ENCODE measurements at places on chromosomes 12 and 14.

DNA sequence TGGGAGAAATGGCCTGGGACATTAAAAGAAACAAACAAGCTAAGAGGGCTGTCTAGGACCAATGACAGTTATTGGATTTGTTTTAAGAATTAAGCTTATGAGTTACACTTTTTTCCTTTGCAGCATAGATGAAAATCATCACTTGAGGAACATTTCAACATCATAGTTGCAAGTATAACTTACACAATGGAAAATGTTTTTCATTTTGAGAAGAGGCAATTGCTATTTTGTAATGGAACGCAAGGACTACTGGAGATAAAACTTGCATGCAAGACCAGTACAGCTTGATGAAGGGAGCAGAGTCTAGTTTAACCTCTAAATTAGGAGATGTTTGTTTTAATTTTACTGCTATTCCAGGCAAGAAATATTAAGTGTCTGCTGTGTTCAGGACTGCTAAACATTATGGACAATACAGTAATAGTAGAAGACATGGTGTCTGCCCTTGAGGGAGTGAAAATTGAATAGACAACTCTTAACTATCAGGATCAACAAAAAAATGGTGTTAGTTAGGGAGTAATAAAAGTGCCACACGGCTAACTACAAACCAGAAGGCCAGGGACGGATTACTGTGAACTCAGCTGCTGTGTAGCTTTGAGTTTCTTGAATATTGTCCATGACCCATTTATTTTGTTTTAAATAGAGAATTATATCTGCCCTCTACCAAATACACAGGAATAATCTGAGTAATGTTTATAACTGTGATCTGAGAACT, 374.5 kb downstream of the RAD51B start:
- no peak for DNase-seq

DNA sequence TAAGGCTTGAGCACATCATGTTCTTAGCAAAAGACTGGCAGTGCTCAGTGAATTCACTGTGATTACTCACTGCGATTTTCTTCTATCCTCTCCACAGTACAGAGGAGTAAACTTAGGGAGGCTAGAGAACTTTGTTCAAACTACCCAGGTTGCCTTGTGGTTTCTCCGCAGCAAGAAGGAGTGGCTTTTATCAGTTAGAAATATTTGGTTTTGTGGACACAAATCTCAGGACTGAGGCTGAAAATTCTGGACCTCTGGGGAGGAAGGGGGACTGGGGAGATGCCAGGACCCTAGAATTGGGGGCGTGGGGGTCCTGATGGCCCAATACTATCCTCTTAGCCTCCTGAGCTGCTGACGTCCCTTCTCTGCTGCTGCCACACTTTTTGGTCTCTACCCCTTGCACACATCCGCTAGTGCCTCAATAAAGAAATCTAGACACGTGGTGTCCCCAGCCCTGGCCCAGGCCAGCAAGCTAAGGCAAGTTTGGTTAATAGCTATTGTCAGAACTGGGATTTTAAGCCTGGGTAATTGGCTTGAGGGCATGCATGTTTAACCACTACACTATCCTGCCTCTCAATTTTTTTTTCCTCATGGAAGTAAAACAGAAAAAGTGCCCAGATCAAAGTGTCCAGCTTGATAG, 842 bp downstream of the OAS2 start:
- DNase-seq: no peak

DNA sequence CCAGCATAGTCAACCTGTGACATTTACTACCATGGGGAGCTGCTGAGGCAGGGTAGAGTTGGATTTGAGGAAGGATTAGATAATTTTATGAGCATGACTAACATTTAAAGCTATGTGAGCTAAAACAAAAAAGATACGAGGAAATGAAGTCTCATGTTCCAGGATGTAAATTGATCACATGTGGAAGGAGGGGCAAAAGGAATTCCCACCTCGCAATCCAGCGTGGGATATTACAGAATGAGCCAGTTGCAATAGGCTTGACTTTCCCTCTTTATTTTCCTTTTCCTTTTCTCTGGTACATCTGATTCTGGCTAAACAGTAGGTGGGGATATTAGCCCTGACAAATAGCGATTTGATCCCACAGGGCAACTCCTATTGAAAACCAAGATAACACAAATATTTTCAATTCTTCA, 214.9 kb upstream of the HMGA2 start:
- DNase-seq: no peak

- DNase-seq: no peak
Observed at GRCh38 chr12:49160399-49160798, 28.5 kb downstream of the TUBA1A start.

- no peak for DNase-seq
Observed at GRCh38 chr12:3545121-3545796, 54.3 kb downstream of the PRMT8 start.

GRCh38 chr12:22410486-22410885, 76.0 kb upstream of the ST8SIA1 start:
- DNase-seq: no peak

GRCh38 chr12:109163167-109163566, 46.8 kb downstream of the ACACB start:
- DNase-seq: no peak

DNA sequence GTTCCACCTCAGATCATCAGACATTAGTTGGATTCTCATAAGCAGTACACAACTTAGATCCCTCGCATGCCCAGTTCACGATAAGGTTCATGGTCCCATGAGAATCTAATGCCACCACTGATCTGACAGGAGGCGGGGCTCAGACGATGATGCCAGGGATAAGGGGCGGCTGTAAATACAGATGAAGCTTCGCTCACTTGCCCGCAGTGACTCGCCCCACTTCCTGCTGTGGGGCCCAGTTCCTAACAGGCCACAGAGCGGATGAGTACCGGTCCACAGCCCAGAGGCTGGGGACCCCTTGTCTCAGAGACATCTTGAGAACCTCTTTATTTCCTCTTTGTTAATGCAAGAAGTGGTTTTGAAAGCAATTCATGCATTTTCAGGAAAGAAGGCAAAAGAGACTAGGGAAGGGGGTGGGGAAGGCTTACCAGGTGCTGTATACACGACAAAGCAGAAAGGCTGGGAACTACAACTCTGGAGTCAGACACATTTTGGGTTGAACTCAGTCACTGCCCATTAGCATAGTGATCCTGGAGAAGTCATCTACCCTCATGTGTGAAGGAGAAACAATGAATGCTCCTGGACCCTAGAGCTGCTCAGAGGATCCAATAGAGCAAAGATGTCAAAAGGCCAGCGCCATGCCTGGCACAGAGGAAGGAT, 68.7 kb downstream of the EID3 start:
- DNase-seq: no peak

DNA sequence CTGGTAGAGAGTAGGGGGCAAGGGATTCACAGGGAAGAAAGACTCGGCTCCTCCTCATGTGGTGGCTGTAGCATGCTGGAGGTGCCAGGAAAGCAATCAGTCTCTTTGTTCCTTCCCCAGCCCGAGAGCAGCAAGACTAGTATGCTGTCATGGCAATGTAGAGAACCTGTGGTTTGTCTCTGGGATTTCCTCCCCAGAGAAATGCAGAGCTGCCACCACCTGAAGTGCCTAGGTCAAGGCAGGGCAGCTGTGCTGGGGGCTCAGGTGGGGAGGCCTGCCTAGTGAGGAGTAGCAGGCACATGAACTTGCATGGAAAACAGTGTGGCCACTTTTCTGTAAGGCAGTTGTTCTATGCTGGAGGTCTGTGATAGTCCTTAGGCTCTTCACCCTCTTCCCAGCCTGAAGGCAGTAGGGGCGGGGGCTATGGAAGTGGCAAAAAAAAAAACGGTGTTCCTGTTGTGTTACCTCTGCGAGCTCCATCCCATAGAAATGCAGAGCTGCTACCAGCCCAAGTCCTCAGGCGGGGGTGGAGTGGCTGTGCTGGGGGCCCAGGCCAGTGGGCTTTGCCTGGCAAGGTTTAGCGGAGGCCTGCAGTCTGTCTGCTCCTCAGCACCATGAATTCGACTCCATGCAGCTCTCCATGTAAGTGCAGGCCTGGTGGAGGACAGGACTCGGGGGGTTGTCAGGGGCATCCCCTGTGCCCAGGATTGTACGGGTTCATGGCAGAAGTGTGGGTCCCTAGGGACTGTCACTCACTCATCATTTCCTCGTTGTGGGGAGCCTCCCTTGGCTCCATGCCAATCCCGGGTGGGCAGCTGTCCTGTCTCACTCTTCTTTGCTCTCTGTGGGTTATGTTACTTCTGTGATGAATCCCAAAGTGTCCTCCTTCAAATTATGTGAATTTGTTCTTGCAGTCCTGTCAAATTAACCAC, 4.1 kb upstream of the CLEC4D start:
- DNase-seq: no peak

GRCh38 chr14:49954171-49954631, 61.3 kb downstream of the ARF6 start:
- DNase-seq: no peak

- no peak for DNase-seq
Observed at GRCh38 chr12:132178316-132178715, 34.1 kb downstream of the NOC4L start.

GRCh38 chr12:29762637-29763300, 21.0 kb downstream of the TMTC1 start:
- no peak for DNase-seq

DNA sequence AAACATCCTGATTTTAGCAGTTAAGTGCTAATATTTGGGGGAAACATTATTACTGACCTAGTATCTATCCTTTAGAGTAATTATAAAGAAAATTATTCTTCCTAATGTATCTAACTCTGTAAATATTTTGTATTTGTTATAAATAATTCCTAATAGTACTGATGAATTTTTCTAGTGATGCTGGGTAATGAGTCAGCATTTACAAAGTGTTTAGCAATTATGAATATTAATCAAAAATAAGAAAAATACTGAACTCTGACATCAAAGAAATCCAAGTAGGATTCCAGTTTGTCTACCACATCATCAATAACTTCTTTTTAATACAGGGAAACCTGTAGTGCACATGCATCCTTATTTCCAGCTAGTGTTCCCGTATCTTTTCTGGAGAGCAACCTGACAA, 9.0 kb downstream of the NAP1L1 start:
- no peak for DNase-seq

DNA sequence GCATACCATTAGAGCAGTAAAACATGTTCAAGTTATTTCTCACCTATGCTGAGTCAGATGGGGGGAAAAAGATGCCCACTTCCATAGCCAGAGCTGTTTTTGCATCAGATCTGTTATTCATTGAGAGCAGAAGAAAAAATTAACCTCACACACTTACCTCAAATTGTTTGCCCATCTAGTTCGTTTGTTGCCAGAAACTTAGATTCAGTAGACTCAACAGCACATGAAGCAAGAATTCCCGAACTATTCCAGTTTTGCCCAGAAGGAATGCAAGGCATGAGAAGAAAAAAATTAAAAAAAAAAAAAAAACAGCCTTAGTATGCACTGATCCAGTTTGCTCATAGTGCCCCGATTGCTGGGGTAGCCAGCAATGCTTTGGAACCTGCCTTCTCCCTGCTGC, 12.4 kb upstream of the DPF3 start:
- no peak for DNase-seq

- no peak for DNase-seq
Observed at GRCh38 chr12:95551305-95551704, at the start of gene USP44. USP44 (minus strand) TSS chr12:95551476; CDS start chr12:95534256, 17,220 bp downstream.

- DNase-seq: no peak
Observed at GRCh38 chr12:38689195-38689594, 216.2 kb downstream of the CPNE8 start.

DNA sequence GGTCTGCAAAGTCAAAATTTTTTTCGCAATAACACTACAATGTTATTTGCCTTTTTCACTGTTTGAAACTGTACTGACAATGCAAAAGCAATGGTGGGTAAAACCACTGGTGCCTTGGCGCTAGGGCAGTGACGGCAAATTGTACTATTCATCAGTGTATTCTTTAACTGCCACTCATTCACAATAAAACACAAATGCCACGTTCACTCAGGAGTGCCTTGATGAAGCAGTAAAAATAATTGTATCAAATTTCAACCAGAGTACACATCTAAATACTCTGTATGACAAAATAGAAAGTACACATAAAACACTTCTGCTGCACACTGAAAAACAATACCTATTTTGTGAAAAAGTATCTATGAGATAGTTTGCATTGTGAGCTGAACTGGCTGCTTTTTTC, 17.8 kb downstream of the DCAF5 start:
- no peak for DNase-seq

DNA sequence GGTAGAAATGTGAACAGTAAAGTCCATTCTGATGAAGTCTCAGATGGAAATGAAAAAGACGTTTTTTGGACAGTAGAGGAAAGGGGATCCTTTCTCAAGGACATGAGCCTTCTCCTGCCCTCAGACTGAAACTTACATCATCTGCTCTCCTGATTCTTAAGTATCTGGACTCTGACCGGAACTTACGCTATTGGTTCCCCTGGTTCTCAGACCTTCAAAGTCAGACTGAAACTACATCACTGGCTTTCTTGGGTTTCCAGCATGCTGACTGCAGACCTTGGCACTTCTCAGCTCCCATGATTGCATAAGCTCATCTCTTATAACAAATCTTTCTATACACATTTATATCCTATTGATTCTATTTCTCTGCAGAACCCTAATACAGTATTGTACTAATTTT, 291.0 kb downstream of the SNAPC1 start:
- DNase-seq: no peak

- no peak for DNase-seq
Observed at GRCh38 chr12:20443792-20444191, 75.5 kb downstream of the PDE3A start.

DNA sequence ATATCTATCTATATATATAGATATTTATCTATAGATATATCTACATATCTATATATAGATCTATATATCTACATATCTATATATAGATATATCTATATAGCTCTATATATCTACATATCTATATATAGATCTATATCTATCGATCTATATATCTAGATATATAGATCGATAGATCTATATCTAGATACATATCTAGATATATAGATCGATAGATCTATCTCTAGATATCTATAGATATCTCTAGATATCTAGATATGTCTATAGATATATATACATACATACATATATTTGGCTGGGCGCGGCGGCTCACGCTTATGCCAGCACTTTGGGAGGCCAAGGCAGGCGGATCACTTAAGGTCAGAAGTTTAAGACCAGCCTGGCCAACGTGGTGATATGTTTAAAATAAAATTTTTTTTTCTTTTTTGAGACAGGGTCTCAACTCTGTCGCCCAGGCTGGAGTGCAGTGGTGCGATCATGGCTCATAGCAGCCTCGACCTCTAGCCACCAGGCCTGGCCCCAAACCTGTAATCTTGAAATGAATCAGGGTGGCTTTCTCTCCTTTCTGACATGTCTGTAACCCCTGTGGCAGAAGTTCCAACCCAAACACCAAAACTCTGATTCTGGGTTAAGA, 18.1 kb downstream of the ARPC3 start:
- no peak for DNase-seq

- DNase-seq: no peak
Observed at GRCh38 chr12:67578976-67579661, 69.4 kb upstream of the DYRK2 start.

DNA sequence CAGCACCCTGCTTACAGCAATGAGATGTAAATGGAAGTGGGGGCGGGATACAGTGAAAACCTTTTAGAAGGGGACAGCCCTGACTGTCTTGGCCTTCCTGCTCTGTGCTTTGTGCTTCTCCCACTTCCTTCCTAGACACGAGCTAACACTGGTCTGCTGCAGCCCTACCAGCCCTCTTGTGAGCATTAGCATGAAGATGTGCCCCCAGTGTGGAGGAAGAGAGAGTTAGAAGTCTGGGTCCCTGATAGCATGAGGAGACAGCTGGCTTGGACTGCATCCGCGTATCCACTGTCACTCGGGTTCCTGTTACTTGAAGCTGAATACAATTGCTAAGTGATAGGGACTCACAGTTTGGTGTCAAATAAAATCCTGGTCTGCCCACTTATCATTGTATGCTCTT, 248.1 kb upstream of the SOX5 start:
- DNase-seq: no peak
